ENCODE measurements at places on chromosomes 13 and 19.
A peak's percentile ranks its signal among the peaks of the same experiment; 100 is the strongest.

DNA sequence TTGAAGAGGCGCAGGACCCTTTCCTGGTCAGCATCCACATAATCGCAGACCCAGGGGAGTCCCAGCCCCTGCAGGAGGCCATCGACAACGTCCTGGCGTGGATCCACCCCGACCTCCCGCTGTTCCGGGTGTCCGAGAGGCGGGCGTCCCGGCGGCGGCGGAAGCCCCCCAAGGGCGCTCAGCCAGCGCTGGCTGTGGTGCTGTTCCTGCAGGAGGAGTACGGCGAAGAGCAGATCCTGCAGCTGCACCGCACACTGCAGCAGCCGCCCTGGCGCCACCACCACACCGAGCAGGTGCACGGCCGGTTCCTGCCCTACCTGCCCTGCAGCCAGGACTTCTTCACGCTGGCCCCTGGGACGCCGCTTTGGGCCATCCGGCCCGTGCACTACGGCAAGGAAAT, 29.3 kb downstream of the FAM124A start:
- no peak for DNase-seq

- DNase-seq, result no peak
These were observed 72.5 kb downstream of the RUBCNL start for GRCh38 chr13:46314587-46314986.

DNA sequence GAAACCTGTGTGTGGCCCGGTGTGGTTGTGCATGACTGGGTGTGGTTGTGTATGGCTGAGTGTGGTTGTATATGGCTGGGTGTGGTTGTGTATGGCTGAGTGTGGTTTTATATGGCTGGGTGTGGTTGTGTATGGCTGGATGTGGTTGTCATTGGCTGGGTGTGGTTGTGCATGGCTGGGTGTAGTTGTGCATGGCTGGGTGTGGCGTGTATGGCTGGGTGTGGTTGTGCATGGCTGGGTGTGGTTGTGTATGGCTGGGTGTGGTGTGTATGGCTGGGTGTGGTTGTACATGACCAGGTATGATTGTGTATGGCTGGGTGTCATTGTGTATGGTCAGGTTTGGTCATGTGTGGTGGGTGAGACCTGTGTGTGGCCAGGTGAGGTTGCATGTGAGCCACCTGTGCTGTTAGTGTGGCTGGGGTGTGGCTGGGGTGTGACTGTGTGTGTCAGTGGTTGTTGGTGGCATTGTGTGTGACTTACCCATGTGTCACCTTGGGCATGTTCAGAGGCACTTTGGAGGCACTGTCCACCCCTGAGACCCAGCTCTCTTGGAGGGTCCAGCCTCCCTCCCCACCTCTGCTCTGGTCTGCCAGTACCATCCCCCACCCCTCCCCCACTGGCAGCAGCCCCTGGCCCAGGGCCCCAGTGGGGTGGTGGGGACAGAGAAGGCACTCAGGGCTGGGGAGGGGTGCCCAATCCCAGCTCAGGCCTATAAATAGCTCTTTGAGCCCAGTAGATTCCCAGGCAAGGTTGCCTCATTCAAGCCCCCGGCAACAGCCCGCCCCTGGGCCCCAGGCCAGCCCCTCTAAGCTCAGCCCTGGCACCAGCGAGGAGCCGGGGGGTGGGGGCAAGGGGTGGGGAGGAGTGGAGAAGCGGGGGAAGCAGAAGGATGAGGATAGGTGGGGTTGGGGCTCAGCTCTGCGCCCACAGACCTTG, 3.9 kb upstream of the NCAN start:
- DNase-seq, result peak; percentile 23

- no peak for DNase-seq
These were observed 8.8 kb upstream of the CD22 start for GRCh38 chr19:35320065-35320713.

DNA sequence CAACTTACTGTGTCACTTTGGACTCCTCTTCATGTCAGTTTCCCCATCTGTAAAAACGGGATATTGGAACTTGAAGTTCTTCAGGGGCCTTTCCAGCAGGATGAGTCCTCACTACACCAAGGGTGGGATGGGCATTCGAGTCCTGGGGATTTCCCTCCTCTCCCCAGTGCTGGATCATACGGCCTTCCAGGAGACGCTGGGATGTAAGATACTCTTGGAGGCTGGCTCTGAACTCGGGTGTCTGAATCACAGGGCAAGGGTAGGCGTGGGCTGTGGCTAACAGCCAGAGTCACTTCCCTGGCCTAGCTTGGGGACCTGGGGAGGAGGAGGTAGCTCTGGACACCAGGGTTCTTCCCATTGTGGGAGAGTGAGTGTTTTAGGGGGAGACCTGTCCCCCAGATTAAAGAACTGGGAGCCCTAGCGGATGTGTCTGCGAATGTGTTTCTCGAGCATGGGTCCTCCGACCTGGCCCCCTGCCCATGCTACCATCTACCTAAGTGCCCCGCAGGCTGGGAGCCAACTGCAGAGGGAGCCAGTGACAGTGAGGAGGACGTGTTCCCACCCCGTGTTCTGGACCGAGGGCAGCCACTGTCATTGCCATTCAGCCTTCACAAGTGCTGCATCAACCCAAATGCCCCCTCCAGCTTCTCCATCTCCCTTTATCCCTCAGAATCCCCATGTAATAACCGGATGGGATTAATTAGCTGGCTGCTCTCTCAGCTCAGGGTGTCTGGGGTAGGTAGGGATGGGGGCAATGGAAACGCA, 2.4 kb upstream of the CYTH2 start:
- DNase-seq, result no peak

- DNase-seq, result no peak
These were observed 109.8 kb upstream of the UFM1 start for GRCh38 chr13:38239874-38240273.

GRCh38 chr13:22700246-22700887, 480.4 kb upstream of the SGCG start:
- no peak for DNase-seq
